ENCODE measurements at places on chromosomes 1 and 21.
A peak's percentile ranks its signal among the peaks of the same experiment; 100 is the strongest.

- DNase-seq = no peak
Observed at GRCh38 chr1:111846842-111847241, 91.1 kb downstream of the DDX20 start.

- no peak for DNase-seq
Observed at GRCh38 chr1:42748021-42748420, 8.0 kb upstream of the CLDN19 start.

- DNase-seq = no peak
Observed at GRCh38 chr1:154501423-154502065, 475 bp upstream of the TDRD10 start.

GRCh38 chr1:93031711-93032110 lies 47.4 kb upstream of the MTF2 start:
- DNase-seq = no peak

DNA sequence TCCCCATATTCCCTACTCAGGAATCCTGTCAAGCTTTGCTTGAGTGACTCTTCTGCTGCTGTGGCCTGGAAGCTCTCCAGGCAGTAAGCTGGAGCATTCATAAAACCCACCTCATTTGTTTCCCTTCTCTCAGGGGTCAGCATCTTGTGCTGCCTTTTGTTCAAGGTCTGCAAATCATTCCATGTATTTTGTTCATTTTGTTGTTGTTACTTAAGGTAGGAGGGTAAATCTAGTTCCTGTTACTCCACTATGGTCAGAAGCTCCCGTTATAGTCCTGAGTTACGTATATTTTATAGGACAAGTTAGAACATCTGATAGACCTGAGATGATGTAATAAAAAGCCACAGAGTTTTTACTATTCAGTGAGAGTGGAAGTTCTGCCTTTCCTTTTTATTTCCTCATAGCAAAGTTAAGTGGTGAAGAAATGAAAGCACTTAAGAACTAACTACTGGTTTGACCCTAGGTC lies 9.9 kb downstream of the SYNJ1 start:
- DNase-seq = peak; percentile 11

GRCh38 chr1:197994907-197995407 lies 77.8 kb downstream of the LHX9 start:
- DNase-seq = no peak

DNA sequence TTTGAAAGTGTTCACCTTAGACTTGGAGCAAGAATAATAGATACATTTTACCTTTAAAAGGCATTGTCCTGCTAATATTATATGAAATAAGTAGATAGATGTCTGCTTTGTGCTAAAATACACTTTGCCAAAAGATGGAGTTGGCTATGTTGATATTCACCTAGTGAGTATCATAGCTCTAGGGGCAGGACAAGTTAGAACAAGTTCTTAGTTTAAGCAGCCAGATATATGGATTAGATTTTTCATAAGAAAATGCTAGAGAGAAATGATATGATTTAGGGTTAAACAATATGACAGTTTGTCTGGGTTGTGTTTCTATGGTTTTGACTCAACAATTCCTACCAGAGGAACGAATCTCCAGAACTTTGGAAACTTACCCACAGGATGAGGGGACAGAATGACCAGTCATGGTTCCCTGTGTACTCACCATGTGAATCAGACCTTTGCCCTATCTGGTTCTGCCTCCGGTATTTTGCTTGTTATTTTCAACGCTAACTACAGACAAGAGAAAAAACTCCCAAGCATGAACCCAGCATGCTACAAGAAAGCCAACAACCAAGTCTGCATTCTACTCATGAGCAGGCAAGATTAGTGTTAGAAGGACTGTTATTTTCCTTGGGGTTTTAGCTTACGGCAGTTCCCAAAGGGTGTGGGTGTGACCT lies 1.7 kb downstream of the F5 start:
- peak; percentile 2 for DNase-seq

DNA sequence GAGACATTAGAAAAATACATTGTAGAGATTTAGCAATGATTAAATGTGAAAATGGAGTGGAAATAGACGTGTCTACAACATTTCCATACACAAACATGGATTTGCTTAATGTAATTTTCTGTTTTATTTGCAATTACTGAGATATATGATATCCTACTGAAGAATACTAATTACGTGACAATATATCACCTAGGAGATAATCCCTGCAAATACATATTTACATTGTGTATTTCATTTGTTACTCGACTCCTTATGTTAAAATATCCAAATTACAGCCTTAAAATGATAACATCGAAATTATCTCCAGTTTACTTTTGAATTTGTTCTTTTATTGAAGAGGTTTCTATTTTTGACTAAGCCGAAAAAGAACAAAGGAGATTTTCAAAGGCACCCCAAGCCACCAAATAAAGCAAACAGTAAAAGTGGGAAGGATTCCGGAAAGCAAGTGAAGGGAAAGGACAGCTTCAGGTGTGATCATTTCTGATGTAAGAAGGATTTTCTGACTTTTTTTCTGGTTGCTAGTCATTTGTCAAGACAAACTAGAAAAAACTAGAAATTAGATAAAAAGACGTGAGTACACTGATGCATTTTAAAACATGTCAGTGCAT lies 7.9 kb downstream of the LHX4 start:
- DNase-seq = no peak

DNA sequence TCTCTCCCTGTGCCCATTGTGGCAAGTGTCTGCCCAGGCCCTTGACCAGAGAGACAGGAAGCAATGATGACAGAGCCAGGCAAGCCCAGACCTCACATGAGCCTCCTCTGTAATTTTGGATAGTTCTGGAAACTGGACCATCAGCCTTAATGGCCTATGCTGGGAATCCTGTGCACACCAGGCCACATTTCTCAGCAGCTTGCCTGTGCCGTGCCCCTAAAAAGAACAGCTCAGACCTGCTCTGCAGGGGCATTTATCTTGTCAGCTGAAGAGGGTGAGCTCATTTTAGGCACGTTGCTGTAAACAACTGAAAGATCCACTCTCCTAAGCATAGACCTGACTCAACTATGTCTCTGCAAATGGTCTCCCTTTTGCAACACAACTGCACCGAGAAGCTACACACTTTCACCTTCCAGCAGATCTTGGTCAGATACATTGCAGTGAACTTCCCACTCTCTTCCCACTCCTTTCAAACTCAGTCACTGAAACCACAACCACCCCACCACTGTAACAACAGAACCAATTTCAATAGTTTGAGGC lies 53.5 kb upstream of the BACH1 start:
- DNase-seq = no peak

DNA sequence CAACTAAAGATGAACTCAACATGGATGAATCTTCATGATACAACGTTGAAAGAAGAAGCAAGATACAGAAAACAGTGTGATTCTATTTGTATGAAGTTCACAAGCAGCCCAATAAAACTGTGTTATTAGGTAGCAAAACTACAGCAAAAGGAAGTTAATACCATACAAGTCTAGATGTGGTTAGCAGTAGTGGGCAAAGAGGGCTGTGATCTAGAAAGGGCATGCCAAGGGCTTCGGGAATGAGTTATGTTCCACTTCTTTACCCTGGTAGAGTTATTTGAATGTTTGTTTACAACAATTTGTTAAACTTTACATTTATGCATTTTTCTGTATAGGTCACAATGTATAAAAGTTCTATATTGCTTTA lies 9.2 kb downstream of the TNFRSF9 start:
- no peak for DNase-seq

Measured in myocyte (in vitro differentiated cells).